ENCODE measurements at places on chromosomes 4 and X.

GRCh38 chr4:3493720-3494461 lies 30.8 kb downstream of the DOK7 start:
- DNase-seq = no peak

DNA sequence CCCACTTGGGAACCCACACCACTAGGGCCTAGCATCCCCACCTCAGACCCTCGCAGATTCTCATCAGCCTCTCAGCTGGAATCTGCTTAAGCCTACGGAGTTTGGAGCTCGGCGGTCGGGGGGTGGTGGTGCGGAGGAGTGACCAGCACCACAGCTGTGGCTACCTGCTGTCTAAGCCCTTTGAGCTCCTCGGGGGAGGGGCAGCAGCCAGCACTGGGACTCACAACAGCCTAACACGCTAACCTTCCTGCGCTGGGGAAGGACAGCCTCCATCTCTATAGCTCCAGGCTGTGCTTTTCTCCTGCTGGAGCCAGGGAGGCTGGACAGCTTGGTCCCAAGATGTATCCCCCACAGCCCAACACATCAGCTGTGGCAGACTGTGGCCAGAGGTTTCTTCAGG lies 281.5 kb downstream of the USP46 start:
- DNase-seq = no peak

- peak; percentile 4 for DNase-seq
These were observed 21.3 kb upstream of the SULT1E1 start for GRCh38 chr4:69881173-69881773.

DNA sequence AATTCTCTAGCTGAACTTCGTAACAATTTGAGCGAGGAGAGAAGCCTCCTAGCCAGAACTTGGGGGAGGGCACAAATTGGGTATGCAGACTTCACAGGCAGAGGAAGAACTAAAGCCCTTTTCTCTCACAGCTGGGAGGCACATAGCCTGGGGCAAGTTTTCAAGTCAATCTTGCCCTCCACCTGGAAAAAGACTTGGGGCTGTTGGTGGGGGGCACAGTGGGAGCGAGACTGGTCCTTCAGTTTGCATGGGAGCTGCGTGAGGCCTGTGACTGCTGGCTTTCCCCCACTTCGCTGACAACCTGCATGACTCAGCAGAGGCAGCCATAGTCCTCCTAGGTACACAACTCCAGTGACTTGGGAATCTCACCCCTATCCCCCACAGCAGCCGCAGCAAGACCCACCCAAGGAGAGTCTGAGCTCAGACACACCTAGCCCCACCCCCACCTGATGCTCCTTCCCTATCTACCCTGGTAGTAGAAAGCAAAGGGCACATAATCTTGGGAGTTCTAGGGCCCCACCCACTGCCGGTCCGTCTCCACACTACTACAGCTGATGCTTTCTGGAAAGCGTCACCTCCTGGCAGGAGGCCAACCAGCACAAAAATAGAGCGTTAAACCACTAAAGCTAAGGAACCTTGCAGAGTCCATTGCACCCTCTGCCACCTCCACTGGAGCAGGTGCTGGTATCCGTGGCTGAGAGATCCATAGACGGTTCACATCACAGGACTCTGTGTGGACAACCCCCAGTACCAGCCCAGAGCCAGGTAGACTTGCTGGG lies 160.8 kb downstream of the CBLL2 start:
- DNase-seq = no peak

GRCh38 chr4:9811806-9812205 lies 30.4 kb downstream of the DRD5 start:
- DNase-seq = no peak

DNA sequence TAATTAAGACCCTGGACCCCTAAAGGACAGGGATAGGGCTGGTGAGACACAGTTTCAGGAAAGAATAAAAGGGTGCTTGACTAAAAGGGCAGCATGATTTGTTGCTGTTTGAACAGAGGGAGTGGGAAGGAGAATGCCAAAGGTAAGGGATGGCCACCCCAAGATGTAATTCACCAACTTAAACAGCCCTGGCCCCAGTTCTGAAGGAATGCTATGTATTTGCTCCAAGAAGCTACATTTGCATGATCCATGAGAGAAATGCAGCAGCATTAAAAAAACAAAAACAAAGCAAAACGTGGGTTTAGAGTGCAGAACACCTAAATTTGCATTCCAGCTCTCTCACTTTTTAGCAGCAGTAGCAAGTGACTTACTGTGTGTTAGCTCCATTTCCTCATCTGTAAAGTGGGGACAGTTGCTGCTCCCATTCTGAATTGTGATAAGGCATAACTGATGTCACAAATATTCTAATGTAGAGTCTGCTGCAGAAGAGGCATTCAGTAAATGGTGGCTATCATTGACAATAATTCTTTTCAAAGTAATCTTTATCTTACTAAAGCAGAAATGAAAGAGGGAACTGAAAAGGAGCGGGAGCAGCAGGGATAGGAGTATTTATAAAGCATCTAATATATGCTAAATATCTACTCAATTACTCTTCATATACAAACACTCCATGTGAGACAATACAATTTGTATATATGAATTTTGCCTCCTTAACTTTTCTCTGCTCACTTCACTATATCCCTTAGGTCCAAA lies 115.8 kb downstream of the PPARGC1A start:
- no peak for DNase-seq

DNA sequence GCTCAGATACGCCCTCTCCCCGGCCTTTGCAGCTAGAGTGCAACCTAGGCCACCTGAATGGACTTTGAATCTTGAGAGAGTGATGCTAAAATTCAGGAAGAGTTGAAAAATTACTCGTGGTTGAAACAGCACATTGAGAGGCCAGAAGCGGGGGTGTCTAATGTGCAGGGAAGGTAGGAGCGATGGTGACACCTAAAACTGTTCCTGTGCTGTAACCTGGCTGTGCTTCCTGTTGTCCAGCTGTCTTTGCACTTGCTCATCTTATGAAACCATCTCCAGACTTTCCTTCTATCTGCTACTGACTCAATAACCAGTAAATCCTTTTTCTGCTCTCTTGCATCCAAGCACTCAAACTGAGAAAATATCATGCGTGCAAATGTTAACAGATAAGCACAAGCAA lies 106.4 kb upstream of the RPS6KA3 start:
- no peak for DNase-seq

- no peak for DNase-seq
These were observed 519.1 kb downstream of the IQCM start for GRCh38 chr4:149296503-149296902.

DNA sequence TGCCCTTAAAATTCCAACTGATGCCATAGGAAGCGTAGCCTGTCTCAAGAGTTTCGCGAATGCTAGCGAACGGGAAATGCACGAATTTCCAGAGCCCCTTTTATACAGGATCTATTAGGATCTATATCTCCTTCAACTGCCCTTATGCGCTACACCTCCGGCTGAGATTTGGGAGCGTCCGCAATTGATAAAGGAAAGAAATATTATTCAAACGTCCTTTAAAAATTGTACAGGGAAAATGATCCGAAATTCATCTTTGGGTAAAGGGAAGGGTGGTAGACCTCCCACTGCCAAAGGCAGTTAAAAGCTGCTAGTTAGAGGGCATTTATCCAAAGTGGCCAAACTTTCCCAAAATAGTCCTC lies 609 bp downstream of the NR3C2 start:
- no peak for DNase-seq

GRCh38 chr4:112860830-112861690 lies 188.4 kb upstream of the ANK2 start:
- no peak for DNase-seq

DNA sequence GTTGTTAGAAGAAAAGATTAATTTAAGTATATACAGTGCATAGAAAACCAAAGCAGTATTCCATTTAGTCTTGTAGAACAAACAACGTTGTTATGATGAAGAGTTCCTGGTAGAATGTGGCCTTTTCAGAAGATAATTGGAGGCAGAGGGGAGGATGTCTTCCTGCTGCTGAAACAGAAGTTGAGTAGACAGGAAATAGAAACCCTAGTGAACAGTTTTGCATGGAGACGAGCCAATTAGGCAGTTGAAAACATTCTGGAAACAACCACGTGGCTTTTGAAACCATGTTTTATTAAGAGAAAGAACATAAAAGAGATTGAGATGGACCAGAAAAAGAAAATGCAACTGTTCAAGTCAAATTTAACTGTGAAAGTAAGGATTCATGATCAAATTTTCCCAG lies 325.2 kb downstream of the CAMK2D start:
- peak; percentile 75 for DNase-seq

GRCh38 chrX:72634331-72634730 lies 61.7 kb upstream of the HDAC8 start:
- no peak for DNase-seq

GRCh38 chrX:131745942-131746489 lies 202.1 kb downstream of the OR13H1 start:
- DNase-seq = no peak

GRCh38 chr4:79854856-79855502 lies 218.1 kb downstream of the ANTXR2 start:
- DNase-seq = no peak

DNA sequence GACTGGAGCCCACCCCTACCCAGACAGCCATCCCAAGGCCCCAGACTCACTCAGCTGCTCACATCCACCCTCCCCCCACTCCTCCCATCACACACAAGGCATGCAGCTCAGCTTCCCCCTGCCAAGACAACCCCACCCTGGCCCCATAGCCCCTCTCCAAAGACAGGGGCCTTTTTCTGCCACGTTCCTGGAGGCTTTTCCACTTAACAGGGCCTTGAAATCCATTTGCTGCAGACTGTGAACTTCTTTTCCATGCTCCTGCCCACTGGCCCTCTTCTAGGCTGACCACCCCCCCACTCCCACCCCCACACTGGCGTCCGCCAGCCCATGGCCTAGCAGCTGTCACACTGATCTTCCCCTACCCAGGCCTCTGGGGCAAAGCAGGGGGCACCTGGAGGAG lies 76.0 kb downstream of the PJA1 start:
- DNase-seq = no peak

GRCh38 chr4:14829795-14830194 lies 172.5 kb upstream of the CPEB2 start:
- no peak for DNase-seq

DNA sequence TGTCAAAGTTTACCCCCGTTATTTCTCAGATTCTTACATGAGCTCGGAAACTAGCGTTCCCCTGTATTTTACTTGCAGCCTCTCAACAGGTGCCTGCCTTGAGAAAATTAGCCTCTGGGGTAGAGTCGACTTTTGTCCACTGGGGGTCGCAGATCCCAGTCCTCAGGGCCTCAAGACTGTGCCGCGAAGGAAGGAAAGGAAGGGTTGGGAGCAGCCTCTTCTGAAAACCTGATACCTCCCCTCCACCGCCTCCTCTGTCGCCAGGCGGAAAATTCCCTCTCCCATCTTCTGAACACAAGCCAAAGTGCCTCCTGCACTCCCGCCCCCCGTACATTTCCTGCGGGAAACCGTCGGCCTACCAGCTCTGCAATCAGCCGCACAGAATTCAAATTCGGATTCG lies 44.4 kb upstream of the TMSB15B start:
- no peak for DNase-seq

DNA sequence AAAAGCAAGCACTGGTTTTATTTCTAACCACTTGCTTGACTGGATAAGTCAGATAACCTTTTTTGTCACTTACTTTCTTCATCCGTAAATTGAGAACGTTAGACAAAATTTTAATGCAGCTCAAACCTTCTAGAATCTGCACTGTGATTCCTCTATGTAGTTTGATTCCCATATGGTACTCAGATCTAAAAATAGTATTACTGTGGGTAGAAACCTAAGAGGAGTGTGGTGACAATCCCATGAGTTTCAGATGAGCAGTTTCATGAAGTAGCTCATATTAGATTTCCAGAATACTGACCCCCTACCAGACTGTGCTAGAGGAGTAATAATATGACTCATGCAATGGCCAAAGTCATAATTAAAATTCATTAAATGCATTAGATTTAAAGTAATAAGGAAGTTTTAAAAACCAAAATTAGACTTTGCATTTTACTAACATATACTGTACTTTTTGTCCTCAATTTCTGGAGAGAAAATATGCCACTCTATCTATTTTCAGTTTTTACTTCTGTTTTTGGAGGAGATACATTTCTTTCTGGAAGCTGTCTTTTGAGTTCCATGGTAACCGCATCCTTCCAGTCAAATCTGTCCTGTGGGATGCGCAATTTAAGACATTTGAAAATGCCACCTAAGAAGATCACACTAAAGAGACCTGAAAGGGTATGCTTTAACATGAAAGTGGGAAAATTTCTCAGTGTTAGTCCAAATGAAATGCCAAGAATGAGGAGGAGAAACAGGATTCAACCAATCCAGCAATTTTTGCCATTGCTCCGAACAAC lies 64.1 kb upstream of the GPM6A start:
- no peak for DNase-seq

GRCh38 chr4:19944251-19944650 lies 307.5 kb upstream of the SLIT2 start:
- no peak for DNase-seq

GRCh38 chr4:183254162-183254561 lies 65.9 kb downstream of the CLDN22 start:
- DNase-seq = no peak

DNA sequence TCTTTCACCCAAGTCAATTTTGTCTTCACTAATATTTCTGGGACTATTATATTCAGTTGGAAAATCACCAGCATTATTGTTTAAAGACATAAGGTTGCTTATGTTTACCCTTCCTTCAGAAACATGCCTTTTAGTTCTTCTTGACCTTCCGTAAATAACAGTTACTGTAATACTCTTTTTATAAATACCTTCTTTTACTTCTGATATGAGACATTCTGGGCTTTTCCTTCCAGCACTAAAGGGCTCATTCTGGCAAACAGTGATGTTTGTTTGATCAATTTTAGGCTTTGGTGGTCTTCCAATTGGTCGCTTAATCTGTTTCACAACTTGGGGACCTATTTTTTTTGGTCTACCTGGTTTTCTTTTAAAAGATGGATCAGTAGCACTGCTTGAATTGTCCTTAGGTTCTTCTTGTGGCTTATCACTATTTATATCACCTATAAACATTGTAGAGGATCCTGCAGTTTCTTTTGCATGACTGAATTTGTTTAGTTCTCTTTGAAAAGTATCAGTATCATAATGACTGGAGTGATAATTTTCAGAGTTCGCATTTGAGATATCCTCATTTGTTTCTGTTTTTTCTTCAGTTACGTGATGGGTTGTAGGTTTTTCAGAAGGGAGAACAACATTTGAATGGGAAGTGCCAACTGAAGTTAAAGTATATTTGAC lies 64.8 kb downstream of the NCAPG start:
- no peak for DNase-seq

- no peak for DNase-seq
These were observed 127.4 kb upstream of the TRIM2 start for GRCh38 chr4:153076861-153077260.

- DNase-seq = no peak
These were observed 25.5 kb downstream of the AP1AR start for GRCh38 chr4:112257098-112257497.

DNA sequence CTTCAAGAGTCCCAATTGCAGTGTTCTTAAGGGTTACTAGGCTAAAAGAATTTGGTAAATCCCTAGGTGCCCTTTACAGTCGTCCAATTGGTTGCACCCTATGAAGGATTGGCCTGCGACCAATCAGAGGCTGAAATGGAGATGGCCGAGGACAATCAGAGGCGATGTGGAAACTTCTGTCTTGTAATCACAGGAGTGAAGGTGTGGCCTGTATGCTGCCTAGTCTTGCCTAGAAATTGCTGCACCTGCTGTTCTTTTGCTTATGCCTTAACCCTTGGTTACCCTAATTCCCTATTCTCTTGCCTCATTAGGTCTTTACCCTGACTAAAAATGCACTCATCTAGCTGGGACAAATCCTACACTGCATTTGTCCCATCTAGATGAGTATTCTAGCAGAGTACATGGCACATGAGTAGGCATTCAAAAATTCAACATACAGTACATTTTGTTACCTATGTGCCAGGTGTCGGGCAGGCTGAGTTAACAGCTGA lies 1.0 kb upstream of the DCK start:
- no peak for DNase-seq

GRCh38 chrX:43741843-43742573 lies 85.9 kb downstream of the MAOA start:
- no peak for DNase-seq

- DNase-seq = no peak
These were observed 51.2 kb upstream of the CHRNA9 start for GRCh38 chr4:40283968-40284367.
